D341Med (cell line): ENCODE measurements at places on chromosomes 1 and 21.

DNA sequence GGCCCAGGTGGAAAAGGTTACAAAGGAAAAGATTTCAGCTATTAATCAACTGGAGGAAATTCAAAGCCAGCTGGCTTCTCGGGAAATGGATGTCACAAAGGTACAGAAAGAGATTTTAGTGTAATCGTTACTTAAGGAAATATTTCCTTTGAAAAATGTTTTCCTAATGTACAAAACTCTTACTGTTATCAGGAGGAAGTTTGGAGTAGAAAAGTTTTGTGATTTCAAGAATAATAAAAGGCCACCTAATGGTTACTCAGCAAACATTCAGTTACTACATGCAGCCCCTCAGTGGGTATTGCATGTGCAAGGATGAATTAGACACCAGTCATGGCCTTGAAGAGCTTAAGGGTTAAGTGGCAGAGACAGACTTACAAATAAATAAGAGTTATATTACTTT is 85.2 kb downstream of the SDCCAG8 start:
- no peak for DNase-seq

DNA sequence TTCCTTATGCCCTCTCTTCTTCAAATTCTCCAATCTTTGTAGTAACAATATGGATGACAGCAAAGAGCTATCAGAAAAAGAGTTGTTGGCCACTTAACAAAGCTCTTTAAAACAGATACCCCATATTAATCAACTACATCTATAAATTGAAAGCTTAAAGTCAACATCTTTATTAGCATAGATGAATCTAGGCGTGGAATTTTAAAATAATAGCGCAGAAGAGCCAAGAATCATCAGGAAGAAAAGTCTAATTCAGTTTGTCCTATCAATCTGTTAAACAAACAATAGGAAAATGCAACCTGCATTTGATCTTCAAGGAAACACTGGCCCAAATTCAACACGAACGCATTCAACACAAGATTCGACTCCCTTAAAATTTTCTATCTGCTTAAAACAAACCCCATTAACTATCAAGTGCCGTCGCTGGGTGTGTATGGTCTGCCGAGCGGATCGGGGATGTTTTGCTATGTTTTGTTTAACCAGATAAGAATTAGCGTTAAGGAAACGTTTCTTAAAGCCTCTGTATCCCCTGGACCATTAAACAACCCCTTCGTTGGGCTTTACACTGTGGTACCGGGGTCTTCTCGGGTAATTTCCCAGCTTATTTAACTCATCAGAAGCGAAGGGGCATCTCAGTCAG is 1.0 kb downstream of the LYST start:
- peak; percentile 41 for DNase-seq

- no peak for DNase-seq
Observed at GRCh38 chr1:22799971-22800370, 89.3 kb downstream of the EPHB2 start.

GRCh38 chr1:7753641-7754040 is 17.5 kb upstream of the VAMP3 start:
- no peak for DNase-seq

GRCh38 chr21:34935898-34936297 is 113.2 kb downstream of the RUNX1 start:
- no peak for DNase-seq

DNA sequence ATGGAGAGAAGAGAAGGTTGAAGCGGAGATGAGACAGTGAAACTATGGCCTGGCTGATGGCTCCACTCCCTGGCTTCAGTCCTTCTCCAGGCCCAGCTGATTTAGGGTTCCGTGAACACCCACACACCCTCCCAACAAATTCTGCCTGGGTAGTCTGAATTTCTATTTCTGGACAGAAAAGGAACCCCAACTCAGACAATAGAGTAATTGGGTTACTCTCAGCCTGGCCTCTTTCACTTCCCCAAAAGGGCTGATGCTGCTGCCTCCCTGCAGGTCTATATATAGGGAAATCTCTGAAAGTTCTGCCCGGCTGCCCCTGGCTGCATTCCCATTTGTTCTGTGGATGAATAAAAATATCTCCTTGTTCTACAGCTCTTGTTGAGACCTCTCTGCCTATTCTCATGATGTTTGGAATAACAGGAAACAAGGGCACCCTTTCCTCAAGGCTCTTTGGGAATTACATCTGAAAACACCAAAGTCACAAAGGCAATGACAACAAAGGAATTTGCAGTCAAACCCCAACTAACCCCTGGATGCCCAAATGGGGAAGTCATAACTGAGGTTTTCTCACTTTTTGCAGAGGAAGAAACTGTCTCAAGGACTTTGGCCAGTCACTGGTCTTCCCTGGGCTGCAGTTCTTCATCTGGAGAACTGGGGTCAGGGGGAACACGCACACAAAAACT is 11.4 kb upstream of the ZSCAN20 start:
- no peak for DNase-seq

DNA sequence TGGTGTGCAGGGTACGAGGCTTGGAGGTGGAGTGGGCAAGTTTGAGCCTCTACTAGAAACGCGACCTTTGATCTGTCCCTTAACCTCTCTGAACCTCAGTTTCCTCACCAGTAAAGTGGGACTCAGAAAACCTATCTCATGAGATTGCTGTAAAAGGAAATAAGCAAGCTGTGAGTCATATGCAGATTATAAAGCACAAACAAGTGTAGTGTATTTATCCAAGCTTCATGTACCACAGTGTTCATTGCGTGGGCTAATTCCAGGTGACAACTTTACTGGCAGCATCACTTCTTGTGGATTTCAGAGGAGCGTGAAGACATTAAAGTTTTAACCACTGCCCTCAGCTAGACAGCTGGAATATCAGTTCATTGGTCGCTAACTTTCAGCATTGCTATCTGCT is 44.4 kb downstream of the ZNF697 start:
- no peak for DNase-seq

GRCh38 chr1:55204997-55205396 is 10.2 kb downstream of the USP24 start:
- DNase-seq = no peak

DNA sequence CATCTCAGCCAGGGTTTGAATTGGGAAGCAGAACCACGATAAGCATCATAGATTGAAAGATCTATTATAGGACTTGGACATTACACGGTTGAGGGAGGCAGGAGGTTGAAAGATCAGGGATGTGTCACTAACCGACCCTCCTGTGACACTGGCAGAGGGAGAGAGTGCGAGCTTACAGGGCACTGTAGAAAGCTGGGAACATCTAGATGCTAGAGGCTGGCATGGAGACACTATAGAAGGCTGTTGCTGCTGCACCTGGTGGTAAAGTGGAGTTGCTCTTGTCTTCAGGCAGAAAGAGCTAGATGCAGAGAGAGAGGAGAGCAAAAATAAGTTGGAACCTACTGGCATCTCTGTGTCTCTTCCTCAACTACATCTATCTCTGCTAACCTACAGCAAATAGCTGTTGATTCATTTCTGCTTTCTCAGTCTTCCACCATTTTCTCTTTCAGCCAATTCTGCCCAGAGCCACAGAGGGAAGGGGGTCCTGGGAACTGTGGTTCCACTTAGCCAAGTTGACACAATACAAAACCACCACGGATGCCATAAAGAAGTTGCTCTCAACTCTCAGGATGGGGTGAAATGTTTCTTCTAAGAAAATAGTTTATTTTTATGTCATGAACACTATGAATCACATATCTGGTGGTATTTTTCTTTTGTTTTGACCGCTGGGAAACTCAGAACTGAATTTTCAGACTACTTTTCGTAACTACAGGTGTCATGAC is 155.9 kb downstream of the ZNF281 start:
- no peak for DNase-seq

- no peak for DNase-seq
Observed at GRCh38 chr21:16519644-16520043, 789.9 kb downstream of the USP25 start.

DNA sequence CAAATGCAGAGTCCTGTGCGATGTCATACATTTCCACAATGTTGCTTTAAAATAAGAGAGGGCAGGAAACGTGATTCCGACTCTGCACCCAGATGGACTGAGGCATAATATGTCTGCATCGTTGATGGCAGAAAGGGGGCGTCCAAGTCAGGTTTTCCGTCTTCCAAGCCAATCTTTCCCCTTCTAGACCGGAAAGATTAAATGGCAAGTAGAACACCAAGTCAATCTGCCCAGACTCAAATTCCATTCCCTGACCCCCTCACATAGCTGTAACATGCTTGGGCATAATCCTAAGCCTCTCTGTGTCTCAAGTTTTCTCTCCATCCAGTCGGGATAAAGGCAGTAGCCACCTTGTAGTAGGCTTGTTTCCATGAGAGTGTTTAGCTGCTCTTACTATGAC is 14.4 kb downstream of the PCP4 start:
- no peak for DNase-seq

DNA sequence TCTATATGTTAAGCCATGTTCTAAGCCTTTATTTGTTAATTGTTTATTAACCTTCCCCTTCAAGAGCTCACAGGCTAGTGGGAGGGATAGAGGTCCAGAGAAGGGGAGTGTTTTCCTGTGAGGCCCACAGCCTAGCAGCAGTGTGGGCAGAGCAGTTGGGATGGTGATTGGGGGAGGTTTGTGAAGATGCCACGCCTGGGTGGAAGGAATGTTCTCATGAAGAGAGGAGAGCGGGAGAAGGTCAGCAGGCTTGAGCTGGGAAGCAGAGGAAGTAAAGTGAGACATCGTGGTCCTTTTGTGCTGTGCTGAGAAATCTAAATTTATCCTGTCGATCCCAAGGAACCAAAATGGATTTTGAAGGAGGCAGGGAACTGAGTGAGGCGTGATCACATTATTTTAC is 42.6 kb downstream of the TRAPPC10 start:
- DNase-seq = no peak

GRCh38 chr21:23541571-23541970 is 2065.7 kb downstream of the MRPL39 start:
- DNase-seq = no peak

GRCh38 chr21:25170681-25171080 is 436.6 kb downstream of the MRPL39 start:
- DNase-seq = no peak

- DNase-seq = no peak
Observed at GRCh38 chr21:45510466-45510955, 31.7 kb downstream of the SLC19A1 start.

GRCh38 chr1:15287035-15287979 is 40.3 kb downstream of the FHAD1 start:
- no peak for DNase-seq

GRCh38 chr1:33152685-33153432 is 29.0 kb downstream of the TRIM62 start:
- peak; percentile 93 for DNase-seq
